ENCODE measurements at places on chromosomes 6 and 20. TPM values are rescaled to one million over a fixed set of nuclear protein-coding genes. Genes with fewer than 3 reads are reported as not detected.

Gene HCK
- 156 TPM for total RNA-seq

Gene FAM50B
- 7.8 TPM for total RNA-seq

Gene BCAS4
- 15.5 TPM for total RNA-seq

Gene PPIL6
- total RNA-seq: 1.3 TPM

Gene ABHD16B
- not detected for total RNA-seq

Gene C20orf141
- not detected for total RNA-seq

Gene HEY2
- 3.7 TPM for total RNA-seq

Gene NMBR
- total RNA-seq: 0.36 TPM

Gene ARG1
- 16.5 TPM for total RNA-seq

Gene DEFB125
- total RNA-seq: not detected

Gene RAET1L
- total RNA-seq: not detected

Gene LGSN
- not detected for total RNA-seq

Gene SCGN
- total RNA-seq: not detected

Gene SPATA25
- 1.5 TPM for total RNA-seq

Gene CCN6
- not detected for total RNA-seq

Gene MKKS
- 10.4 TPM for total RNA-seq

Gene BEND6
- total RNA-seq: 0.52 TPM

Gene EDN3
- 6.2 TPM for total RNA-seq

Gene TPD52L2
- total RNA-seq: 71.3 TPM

Gene CLPSL2
- not detected for total RNA-seq

Gene TGM3
- not detected for total RNA-seq

Gene JPH2
- total RNA-seq: 1.3 TPM

Gene SLC13A3
- total RNA-seq: 0.44 TPM

Gene IGF2R
- total RNA-seq: 172 TPM

Gene ZDHHC14
- 18.2 TPM for total RNA-seq

Gene DBNDD2
- 18.6 TPM for total RNA-seq
